ENCODE measurements at places on chromosomes 16 and 17.
A peak's percentile ranks its signal among the peaks of the same experiment; 100 is the strongest.

- DNase-seq, result no peak
Measured at GRCh38 chr16:8686031-8686621, 11.7 kb downstream of the ABAT start.

DNA sequence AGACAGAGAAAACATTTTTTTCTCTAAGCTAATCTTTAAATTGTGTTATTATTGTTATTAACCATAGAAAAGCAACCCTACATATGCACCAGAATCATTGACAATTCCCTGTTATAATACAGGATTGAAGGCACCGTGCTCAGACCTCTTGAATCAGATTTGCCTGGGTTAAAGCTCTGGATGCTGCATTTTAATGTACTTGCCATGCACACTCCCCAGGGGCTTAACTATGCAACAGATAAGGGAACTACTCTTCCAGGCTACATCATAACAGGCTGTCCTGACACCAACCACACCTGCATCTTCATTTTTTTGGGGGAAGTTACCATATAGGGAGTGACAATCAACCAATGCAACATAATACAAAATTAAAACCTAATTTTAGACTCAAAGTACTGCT, 1187.6 kb upstream of the CDH8 start:
- no peak for DNase-seq

GRCh38 chr17:7932949-7933348, 943 bp downstream of the CNTROB start:
- no peak for DNase-seq

GRCh38 chr16:4685292-4685691, 8.1 kb upstream of the NUDT16L1 start:
- no peak for DNase-seq

DNA sequence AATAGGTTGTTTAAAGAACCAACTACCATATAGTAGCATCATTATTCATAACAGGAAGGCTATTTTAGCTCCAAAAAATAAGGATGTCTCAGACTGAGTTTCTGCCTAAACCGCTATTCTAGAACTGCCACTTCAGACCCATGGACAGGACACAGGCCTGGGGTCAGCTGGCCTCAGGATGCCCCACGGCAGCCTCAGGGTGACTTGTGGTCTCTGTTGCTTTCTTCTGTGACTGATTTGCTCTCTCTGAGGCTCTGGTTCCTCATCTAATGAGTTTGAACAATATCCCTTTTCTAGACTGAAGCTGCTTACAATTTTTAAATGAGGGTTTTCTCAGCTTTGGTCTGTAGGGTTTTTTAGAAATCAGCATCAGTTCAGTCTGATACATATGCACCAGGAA, 31.8 kb upstream of the IRF8 start:
- no peak for DNase-seq

DNA sequence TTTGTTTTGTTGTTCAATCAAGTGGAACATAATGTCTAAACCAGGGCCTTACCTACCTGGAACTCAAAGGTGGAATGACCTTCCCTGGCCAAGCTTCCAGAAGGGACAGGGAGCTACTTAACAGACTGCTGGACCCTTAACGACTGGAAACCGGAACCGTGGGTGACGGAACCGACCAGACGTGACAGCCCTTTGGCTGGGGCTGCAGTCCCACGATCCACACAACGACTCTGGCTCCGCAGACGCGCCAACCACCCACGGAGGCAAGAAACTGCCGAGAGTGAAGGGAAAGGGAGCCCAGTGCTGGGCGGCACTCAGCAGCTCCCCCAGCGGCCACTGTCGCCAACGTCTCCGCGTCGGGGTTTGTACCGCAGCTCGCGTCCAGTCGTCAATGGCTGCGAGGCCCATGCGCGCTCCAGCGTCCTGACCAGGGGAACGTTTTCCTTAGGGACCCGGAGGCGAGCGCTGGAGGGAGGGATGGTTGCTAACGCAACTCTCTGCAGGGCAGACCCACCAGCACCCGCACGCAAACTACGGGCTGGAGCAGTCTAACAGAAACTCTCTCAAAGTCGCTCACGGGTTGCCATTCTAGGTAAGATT, 5.5 kb upstream of the KIF22 start:
- peak; percentile 39 for DNase-seq

GRCh38 chr17:48259694-48260291, 152.2 kb downstream of the SNX11 start:
- no peak for DNase-seq

DNA sequence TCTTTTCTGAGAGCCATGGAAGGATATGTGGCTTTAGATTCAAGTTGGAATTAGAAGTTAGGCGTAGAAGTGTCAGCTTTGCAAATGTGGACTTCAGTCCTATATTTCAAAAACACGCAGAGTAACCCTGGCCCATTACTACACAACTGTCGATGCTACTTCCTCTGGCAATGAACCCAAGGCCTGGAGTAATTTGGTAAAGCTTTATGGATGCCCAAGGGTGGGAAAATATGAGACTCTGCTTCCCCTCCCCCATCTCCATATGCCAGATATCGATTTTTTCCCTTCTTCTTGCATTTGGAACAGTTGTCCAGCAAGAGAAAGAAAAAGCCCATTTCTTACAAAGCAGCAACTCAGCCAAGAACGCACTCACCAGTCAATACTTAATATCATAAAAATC, 2.9 kb upstream of the MAP1LC3B start:
- no peak for DNase-seq

DNA sequence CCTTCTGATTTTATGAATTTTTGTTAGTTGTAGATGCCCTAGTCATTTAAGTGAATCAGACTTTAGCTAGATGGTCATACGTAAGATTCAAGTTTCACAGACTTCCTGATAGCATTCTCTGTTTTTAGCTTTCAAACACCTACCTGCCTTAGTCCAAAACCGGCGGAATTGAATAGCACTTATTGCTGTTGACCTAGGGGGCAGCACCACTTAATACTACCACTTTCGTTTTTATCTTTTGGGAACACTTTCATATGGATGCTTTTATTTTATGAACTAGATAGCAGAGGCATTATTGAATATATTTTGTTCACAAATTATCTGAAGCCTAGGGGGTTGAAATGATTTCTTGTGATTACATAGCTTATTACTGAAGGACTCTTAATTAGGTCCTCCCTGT, 31.5 kb downstream of the TADA2A start:
- no peak for DNase-seq

DNA sequence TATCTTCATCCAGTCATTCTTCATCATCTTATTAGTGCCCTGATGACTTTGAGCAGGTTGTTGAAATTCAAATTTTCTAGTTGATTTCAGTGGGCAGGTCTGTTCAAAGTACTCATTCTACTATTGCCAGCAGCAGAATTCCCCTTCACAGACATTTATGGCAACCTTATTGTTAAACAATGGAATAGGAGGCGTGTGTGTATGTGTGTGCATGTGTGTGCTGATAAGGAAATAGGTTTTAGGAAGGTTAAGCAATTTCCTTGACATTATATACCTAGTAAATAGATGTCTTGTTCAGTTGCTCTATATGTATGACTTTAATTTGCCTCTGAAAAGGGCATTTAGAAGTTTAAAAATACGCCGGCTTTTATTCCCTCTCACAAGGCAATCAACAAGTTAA, 601.4 kb upstream of the CA10 start:
- DNase-seq, result no peak

- DNase-seq, result no peak
Measured at GRCh38 chr17:79033046-79033616, 9.2 kb downstream of the C1QTNF1 start.

DNA sequence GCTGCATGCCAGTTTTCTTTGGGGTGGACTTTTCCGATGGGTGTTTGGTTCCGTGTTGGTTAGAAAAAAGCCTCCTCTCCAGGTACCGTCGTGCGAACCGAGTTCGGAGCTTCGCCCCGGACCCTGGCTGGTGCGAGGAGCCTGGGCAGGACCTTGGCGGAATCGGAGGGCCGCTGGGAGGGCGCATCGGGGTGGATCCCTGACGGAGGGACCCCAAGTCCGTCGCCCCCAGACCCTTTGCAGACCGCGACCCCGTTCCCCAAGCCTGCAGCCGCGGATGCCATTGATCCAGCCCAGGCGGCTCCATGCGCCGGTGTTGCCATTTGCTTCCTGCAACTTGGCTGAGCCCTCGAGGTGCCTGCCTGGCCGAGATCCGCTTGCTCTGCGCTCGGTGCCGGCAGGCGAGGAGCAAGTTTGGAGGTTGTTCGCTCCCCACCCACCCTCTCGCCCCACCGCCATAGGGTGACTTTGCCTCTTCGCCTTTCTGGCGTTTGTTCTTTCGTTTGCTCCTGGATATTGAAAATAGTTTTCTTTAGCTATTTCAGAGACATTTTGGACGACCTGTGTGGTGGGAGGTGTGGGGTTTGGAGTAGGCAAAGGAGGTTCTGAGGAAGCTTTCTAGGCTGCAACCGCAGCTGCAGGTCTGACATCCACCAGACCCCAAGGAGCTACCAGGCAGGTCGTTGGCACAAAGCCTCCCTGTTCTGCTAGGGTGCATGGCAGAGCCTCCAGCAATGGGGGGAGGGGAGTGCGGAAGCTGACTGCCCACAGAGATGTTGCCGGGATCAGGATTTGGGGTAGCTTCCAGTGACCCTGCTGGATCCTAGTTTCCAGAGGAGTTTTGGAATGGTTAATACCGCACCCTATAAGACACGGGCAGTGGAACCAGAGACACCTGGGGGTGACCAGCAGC, 58.2 kb downstream of the RAP1GAP2 start:
- no peak for DNase-seq

DNA sequence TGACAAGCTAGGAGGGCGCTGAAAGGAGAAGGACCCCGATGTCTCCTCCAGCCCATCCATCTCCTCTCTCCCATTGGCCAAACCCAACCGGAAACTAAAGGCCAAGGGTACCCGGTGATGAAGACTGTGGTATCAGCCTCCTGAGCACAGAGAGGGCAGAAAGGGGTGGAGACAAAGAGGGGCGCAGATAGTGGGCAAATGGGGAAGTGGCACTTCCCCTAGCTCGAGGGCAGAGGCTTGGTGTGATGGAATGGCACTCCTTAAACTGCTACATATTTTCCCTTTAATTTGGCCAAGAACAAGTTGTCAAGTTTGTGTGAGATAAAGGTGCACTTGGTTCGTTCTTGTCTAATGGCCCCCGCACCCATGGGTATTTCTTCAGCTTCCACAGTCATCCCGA, 27.8 kb downstream of the IL4R start:
- DNase-seq, result no peak

- no peak for DNase-seq
Measured at GRCh38 chr17:31748881-31749280, 110.2 kb downstream of the COPRS start.

DNA sequence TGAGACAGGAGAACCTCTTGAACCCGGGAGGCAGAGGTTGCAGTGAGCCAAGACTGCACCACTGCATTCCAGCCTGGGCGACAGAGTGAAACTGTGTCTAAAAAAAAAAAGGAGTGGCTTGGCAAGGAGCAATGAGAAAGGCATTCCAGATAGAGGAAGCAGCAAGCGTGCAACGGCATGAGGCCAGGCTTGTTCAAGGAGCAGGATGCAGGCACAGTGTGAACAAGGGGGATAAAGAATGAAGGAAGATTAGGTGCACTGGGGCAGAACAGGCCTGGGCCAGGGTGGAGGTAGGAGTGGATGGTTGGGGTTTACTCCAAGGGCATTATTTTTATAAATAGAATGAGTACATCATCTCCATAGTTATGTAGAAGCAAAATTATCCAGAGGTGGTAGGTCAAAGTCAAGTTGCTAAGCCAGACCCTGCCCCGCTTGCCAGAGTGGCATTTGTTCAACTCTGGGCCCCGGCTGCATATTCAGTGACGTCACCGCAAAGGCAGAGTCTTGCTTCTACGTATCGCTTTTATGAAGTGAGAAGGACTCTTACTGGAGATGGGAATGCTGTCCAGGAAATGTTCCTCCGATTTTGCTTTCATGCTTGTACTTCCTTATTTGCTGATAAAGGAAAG, 100.2 kb downstream of the KATNIP start:
- DNase-seq, result no peak

DNA sequence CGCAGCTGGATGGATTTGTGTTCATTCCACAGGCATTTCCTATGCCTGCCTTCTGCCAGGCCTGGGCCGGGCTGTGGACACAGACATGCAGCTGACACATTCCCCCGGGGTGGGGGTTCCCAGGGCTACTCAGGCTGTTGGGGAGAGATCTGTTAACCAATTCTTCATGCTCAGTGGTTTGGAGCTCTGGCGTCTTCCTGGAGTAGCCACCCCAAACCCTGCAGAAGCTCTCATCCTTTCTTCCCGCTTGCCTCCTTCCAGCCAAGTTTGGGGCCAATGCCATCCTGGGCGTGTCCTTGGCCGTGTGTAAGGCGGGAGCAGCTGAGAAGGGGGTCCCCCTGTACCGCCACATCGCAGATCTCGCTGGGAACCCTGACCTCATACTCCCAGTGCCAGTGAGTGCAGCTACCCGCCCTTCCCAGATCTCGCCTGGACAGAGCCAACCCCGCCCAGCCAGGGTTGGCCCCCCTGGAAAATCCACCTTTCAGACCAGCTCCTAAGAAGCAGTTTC, 2.6 kb downstream of the ENO3 start:
- no peak for DNase-seq

DNA sequence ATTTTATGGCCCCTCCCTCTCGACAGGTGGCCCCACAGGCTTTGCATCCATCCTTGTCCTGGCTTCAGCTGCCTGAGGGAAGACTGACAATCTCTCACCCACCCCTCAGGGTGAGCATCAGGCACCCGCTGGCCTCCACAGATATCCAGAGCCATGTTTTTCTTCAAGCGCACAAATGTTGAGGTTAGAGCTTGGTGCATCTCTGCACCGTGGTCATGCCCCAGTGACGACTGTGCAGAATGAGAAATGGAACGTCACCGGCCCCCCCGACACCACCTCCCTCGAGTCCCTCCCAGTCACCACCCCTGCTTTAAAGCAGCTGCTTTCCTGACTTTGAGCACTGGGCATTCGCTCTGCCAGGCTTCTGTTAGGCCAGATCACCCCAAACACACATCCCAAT, 19.8 kb upstream of the TIMP2 start:
- no peak for DNase-seq

GRCh38 chr17:12342609-12343435, 322.1 kb downstream of the MAP2K4 start:
- no peak for DNase-seq

- no peak for DNase-seq
Measured at GRCh38 chr16:27481282-27481934, 68.3 kb downstream of the GTF3C1 start.

- DNase-seq, result no peak
Measured at GRCh38 chr17:17537311-17538099, 41.3 kb upstream of the RASD1 start.

- DNase-seq, result no peak
Measured at GRCh38 chr17:72560303-72561247, 439.8 kb downstream of the SOX9 start.

GRCh38 chr17:45705123-45706009, 78.8 kb upstream of the CRHR1 start:
- DNase-seq, result no peak
